RKO (cell line): ENCODE measurements at places on chromosomes 11 and 22.

DNA sequence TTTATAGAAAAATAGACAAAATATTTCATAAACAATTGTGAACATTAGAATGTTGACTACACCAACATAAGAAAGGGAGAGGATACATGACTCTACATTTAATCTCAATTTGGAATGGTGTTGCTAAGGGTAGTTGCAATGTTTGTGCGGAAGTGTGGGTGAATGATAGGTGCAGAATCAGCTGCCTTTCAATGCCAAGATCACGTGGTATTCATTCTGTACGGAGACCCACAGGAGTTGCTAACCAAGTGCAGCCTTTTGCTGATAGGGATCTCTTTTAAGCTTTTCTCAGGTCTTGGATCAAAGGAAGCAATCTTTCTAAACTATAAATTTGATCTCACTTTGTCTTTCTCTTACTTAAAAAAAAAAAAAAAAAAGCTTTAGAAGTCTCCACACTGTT lies 29.8 kb upstream of the CTSC start:
- DNase-seq = no peak

- DNase-seq = no peak
Measured at GRCh38 chr11:70078095-70078780, at the start of gene ANO1. Gene ANO1 (plus strand): TSS chr11:70078317. CDS start chr11:70078607, 290 bp downstream.

DNA sequence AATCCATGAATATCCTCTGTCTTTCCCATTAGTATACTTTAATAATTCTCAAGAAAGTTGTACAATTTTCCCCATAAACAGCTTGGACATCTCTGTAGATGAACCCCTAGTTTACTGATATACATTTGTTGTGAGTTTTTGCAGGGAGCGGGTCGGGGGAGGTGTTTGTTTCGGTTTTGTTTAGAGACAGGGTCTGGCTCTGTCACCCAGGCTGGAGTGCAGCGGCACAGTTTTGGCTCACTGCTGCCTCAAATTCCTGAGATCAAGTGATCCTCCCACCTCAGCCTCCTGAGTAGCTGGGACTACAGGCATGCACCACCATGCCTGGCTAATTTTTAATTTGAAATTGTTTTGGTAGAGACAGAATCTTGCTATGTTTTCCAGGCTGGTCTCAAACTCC lies 57.6 kb downstream of the IGLL5 start:
- no peak for DNase-seq

DNA sequence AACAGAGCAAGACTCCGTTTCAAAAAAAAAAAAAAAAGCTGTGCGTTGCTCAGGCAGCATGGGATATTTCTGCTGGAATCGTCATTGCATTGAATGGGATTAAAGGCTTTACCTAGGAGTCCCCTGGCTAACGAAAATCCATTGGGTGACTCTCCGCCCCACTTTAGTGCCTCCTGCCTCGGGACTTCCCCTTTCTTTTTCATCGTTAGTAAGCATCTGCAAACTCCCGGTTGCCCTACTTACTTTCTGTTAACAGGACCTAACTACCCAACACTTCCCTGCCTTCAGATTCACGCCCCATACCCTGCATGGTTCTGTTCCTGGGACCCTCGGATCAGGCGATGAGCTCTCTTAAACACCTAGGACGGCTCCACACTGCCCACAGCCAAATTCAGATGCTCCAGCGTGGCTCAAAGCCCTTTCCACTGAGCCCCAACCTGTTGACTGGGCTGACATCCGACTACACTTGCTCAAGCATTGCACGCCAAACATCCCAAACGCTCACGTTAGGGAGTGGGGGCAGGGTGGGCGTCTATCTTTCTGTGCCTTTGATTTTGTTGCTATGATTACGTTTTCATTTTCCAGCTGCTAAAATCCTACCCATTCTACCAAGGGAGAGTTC lies 143.8 kb downstream of the ST3GAL4 start:
- no peak for DNase-seq

- DNase-seq = no peak
Measured at GRCh38 chr11:70497536-70498075, 99.3 kb downstream of the CTTN start.

DNA sequence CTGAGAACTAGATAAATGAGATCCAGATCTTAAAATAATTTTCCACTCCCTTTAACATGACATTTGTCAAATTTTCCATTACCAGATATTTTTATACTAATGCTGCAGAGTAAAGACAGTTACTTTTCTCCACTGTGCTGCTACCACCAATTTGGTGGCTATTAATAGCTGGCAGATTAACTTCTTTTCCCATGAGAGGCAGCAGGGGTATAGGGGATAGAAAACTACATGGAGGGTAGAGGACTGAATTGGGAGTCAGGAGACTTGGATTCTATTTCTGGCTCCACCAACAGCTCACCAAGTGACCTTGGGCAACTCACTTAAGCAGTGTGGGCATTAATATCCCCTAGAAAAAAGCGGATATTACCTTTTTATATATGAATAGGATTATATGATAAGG lies 69.2 kb downstream of the KIF18A start:
- DNase-seq = no peak

GRCh38 chr11:45182902-45183301 lies 36.5 kb downstream of the PRDM11 start:
- DNase-seq = peak; percentile 14

DNA sequence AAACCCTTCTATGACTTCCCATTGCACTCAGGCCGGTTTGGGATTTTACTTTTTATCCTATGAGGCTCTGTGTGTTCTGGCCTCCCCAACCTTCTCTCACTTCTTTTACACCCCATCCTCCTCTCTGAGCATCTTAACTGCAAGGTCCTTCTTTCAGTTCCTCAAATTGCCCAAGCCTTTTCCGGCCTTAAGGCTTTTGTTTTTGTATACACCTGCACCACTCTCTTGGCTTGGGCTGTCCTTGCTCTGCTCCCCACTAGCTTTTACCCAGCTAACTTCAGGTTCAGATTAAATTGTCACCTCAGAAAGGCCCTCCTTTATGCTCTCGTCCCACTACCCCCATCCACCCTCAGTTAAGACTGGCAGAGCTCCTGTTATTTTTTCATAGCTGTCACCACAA lies 55.5 kb downstream of the FAM83F start:
- no peak for DNase-seq

- DNase-seq = peak; percentile 46
Measured at GRCh38 chr22:46758867-46759290, 3.6 kb upstream of the TBC1D22A start.

DNA sequence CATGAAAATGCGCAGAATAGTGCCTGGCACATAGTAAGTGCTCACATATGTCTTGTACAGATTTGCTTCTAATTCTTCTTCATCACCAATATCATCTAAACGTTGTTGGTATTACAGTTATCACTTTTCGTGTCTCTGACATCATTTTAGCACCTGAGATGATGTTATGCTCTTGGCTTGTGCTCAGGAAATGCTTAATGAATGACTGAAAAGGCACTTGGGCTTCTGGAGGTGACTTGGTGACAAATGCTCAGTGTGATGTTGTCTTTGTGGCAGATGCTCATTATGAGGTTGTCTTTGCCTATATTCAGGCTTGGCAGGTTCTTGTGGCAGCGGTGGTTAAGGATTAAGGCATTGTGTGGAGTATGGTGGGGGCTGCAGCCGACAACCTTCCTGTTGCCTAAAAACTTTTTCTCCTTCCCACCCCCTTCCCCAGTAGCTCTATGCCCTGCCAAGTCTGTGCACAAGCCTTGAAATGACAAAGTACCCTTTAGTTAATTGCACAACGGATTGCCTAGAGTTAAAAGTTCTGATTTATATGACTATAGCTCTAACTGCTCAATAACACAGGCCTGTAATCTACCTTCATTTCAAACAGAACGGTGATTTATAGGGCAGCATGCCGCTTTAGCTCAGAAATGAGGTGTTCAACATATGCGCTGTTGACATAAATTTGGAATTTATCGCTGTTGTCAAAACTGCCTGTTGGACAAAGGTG lies 82.5 kb downstream of the ZBTB16 start:
- no peak for DNase-seq

- peak; percentile 27 for DNase-seq
Measured at GRCh38 chr11:35077709-35078469, 61.1 kb upstream of the CD44 start.

- DNase-seq = peak; percentile 56
Measured at GRCh38 chr22:28773461-28773867, 969 bp downstream of the CCDC117 start.

DNA sequence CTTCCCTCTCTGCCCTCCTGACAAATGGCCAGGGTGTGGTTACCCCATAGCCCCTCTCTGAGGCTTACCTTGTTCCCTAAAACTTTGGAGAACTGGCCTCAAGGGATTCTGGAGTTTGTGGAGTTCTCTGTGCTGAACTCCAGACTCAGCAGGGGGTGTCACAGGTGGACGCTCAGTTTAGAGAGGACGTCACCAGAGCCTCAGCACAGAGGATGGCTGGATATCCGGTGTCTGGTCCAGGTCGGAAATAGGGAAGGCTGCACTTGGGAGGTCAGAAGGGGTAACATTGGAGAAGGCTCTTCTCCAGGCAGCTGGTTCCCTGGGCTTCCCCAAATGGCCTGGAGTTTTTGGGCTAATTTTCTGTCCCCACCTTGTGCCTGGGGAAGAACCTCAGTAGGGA lies 64.2 kb downstream of the ADAMTS15 start:
- no peak for DNase-seq

GRCh38 chr22:21009638-21010425 lies 5.1 kb upstream of the P2RX6 start:
- DNase-seq = peak; percentile 68

GRCh38 chr11:44755556-44756523 lies 29.1 kb downstream of the TSPAN18 start:
- no peak for DNase-seq

GRCh38 chr22:21942407-21943343 lies 10.0 kb downstream of the PPM1F start:
- peak; percentile 37 for DNase-seq

DNA sequence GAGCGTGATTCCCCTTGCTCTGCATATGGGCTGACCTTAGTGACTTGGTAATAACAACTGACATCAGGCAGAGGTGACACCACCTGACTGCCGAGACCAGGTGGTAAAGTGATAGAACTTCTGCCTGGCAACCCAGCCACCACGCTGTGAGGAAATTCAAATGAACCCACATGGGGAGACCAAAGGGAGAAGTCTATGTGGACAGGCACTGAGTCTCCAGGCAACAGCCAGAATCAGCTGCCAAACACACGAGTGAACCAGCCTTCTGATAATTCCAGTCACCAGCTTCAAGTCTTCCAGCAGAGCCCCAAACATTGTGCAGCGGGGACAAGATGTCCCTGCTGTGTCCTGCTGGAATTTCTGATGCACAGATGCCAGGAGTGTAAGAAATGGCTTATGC lies 29.7 kb downstream of the SPATA19 start:
- DNase-seq = no peak

- no peak for DNase-seq
Measured at GRCh38 chr11:69240332-69241074, 53.5 kb upstream of the MYEOV start.

- no peak for DNase-seq
Measured at GRCh38 chr22:33070600-33070999, 12.4 kb upstream of the SYN3 start.

DNA sequence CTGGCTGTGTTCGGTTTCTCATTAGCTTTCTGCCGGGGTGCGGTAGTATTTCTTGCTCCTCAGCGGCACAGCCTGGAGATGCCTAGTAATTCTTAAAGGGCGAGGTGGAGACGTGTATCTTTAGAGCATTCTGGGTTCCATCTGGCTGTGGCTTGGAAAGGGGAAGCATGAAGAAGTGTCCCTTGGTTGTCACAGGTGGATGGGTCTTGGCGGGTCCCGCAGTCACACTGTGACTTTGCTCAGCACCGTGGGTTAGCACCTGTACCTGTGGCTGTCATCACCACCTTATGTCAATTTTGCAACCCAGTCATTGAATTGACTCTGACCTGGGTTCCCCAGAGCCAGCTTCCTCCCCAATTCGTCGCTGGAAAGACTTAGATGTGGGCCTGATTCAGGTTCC lies 57.6 kb downstream of the MIAT start:
- no peak for DNase-seq

DNA sequence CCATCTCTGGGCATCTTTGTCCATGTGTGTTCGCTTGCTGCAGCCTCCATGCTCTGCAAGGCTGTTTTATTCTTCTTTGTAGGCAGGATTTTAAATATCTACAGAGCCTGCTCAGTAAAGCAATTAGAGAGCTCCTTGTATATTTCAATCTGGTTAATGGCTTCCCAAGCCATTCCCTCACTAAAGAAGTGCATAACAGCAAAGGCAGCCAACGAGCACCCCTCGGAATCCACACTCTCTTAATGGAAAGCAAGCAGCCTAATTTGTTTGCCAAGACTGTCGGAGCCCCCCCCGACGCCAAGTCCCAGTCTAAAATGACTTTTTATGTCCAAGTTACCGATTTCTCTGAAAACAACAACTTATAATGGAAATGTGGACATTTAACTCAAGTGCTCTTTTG lies 123.6 kb downstream of the ARL14EP start:
- DNase-seq = no peak

GRCh38 chr11:66045177-66045639 lies 3.8 kb downstream of the GAL3ST3 start:
- DNase-seq = peak; percentile 85

DNA sequence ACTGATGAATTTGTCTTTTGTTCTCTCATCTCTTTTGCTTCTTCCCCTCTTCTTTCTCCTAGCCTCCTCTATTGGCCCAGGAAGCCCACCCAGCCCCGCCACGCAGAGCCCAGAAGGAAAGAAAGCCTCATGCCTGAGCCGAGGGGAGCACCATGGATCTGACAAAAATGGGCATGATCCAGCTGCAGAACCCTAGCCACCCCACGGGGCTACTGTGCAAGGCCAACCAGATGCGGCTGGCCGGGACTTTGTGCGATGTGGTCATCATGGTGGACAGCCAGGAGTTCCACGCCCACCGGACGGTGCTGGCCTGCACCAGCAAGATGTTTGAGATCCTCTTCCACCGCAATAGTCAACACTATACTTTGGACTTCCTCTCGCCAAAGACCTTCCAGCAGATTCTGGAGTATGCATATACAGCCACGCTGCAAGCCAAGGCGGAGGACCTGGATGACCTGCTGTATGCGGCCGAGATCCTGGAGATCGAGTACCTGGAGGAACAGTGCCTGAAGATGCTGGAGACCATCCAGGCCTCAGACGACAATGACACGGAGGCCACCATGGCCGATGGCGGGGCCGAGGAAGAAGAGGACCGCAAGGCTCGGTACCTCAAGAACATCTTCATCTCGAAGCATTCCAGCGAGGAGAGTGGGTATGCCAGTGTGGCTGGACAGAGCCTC lies 3.8 kb downstream of the ZBTB16 start:
- DNase-seq = no peak

DNA sequence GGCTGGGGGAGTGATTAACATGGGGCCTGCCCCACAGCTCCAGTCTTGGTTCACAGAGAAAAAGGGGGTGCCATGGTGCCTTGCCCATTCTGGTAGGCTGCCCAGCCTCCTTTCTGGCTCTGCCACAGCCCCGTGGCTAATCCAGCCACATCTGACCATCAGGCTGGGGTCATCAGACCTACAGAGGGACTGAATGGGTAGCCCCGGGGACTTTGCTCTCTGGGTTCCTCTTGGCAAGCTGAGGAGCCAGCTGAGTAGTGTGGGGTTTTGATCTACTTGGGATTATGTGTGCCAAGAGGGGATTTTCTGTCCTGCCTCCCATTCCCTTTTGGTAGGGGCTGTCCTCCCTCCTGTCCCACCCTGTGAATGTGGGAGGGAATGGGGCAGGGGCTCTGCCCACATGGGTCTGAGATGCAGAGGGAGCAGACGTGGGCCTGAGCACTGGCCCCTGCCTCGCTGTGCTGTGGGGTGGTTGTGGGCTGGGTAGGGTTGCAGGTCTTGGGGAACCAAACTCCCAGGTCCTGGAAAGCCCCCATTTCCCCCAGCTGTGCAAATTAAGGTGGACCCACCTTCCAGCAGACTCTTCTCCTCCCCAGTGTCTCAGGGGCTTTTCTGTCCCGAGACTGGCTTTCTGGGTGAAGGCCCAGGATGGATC lies 32.0 kb downstream of the CD82 start:
- DNase-seq = no peak

GRCh38 chr11:114230031-114230704 lies 66.0 kb upstream of the NNMT start:
- DNase-seq = no peak
